ENCODE measurements at places on chromosomes 1 and 21.
A peak's percentile ranks its signal among the peaks of the same experiment; 100 is the strongest.

DNA sequence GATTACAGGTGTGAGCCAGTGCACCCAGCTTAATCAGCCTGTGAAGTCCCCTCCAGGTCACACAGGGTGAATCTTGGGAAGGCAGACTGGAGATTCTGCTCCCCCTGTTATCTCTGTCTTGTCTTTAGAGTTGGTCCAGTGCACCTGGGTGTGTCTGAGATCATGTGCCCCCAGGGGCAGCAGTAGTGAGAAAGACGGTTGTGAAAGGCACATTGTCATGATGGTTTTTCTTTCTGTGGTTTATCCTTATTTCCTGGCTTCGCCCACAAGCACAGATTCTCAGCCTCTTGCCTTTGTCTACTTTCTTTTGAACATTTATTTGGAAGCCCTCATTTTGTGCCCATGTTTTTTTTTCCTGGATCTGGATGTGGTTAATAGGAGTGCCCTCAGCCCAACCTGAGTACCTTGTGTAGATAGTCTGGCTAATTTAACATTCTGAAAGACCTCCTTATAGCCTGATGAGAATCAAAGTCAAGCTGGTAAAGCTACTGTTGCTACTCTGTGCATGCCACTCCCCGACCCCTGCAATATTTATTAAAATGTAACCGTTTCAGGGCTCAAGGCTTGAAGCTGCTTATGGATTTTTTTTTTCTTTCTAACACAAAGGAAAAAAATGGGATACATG lies 23.7 kb downstream of the UCK2 start:
- DNase-seq, result no peak

DNA sequence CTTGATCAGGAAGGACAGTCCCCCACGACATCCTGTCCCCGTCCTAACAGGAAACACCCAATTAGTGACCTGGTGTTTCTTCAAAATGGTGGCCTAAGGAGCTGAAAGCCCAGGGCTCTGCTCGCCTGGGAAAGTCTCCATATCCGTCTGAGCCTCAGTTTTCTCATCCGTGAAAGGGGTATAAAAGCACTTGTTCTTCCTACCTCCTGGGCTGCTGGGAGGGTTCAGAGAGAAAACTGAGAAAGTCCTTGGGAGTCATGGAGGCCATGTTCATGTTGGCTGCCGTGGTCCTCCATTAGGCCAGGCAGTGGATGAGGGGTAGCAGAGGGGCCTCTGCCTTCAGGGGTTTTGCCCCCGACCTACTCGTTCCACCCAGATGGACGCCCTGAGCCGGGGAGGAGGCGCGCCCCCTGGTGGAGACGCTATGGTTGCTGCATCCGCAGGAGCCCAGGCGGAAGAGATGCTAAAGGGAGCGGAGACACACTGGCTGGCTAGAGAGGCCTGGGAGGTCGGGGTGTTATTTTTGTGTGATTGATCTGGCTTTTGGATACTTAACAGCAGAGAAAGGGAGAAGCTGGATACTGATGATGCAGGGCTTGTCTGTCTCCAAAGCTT lies 113.5 kb downstream of the PRDM2 start:
- peak; percentile 39 for DNase-seq

DNA sequence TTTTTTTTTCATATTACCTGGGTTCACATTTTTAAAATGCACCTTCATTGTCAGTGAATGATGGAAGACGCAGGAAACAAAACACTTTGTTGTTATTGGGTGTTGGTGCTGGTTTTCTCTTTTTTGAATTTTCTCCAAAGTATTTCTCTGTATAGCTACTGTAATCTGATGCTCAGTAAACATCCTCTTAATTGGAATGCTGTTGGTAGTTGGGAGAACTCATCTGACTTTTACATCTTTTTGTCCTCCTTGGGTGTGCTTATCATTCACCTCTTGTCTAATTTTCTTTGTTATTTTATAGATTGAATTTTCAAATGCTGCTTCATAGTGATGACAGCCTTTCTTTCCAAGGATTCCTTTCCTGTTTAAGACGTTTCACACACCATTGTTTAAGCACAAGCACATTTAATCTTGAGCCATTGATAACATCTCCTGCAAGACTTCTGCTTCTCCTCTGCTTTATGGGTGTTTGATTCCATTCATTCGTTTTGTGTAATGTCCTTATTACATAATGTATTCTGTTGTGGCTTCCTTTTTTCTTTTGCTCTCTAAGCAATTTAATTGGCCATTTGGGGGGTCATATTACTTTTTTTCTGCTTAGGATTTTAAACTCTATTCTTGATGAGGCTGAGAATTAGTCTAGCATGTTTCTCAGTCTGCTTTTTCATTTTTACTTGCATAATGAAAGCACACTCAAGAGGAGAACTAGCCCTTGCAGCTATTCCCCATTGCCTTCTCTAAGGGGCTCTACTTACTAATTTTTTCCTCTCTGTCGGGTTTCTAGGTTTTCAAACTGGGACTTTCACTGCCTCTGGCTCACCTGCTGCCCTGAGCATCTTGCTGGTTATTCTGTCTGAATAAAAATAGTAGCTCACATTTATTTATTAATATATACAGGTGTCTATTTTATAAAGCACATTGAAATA lies 42.0 kb upstream of the CD34 start:
- no peak for DNase-seq

DNA sequence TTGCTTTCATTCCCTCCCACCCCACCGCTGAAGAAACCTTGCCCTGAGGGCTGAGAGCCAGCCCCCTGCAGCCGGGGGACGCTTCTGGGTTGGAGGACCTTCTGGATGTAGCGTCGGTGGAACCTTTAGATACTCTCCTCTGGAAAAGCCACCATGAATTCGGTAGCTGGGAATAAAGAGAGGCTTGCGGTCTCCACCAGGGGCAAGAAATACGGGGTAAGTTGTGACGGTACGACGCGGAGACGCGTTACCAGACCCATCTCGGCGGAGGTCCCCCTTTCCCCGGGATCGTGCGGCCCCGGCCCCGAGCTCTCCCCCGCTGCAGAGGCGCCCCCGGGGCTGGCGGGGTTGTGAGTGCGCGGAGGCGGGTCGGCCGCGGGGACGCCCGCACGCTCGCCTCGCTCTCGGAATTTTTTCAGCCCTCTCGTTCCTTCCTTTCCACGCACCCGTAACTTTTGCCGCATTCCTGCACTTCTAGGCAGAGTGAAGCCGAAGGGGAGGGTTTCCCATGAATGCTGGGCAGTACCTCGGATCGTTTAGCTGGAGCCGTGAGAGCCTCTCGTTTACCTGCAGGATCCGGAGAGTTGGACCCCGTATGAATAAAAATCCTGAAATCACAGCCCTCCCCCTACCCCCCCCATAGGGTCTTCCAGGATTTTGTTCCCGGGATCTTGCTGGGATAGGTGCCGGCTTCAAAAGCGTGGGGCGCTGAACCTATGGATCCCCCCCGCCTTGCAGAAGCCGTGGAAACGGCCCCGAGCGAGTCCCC lies 671 bp downstream of the KIF26B start:
- no peak for DNase-seq

DNA sequence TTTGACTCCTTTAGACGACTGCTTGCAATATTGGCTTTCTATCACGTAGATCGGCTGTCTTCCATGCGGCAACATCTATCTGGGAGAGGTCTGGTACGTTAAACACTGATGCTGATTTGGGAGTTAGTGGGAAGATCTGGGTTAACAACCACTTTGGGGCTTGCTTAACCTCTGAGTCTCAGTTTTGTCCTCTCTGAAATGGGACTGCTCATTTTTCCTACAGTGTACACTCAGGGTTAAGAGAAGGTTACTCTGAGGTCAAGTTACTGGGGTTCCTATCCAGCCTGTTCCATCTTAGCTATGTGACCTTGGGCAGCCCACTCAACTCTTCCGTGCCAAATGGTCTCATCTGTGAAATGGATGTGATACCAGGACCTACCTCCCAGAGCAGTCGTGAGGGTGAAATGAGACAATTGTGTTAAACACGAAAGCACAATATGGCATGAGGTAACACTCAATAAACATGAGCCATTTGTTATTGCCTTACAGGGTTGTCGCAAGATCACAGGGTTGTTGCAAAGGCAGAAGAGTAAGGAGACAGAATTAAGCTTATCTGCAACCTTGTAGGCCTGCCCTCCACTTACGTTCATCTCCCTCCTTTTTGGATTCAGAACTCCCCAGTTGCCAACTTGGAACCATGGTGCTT lies 5.6 kb downstream of the ABCA4 start:
- DNase-seq, result no peak

GRCh38 chr1:182965096-182965495 lies 12.1 kb upstream of the SHCBP1L start:
- no peak for DNase-seq
